D341Med (cell line): ENCODE measurements at places on chromosomes 7 and 10.
A peak's percentile ranks its signal among the peaks of the same experiment; 100 is the strongest.

DNA sequence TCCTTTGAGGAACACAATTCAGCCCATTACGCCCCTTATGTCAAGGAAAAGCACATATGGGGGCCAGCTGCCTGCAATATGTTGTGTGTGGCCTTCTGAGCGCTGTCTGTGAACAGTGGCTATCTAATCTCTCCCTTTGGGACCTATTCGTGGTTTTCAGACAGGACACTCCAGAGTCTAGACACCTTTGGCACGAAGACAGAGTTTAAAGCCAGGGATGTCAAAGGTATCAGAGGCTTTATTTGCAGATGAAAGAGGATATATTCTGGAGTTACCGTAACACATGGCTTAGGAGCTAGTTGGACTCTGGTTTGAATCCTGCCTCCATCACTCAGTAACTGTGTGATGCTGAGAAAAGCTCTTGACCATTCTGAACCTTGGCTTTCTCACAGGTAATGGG is 14.8 kb upstream of the EEPD1 start:
- DNase-seq: no peak

GRCh38 chr10:68562661-68563570 is 2.8 kb downstream of the TET1 start:
- no peak for DNase-seq

GRCh38 chr10:99781734-99782429 is 558 bp upstream of the ABCC2 start:
- no peak for DNase-seq

DNA sequence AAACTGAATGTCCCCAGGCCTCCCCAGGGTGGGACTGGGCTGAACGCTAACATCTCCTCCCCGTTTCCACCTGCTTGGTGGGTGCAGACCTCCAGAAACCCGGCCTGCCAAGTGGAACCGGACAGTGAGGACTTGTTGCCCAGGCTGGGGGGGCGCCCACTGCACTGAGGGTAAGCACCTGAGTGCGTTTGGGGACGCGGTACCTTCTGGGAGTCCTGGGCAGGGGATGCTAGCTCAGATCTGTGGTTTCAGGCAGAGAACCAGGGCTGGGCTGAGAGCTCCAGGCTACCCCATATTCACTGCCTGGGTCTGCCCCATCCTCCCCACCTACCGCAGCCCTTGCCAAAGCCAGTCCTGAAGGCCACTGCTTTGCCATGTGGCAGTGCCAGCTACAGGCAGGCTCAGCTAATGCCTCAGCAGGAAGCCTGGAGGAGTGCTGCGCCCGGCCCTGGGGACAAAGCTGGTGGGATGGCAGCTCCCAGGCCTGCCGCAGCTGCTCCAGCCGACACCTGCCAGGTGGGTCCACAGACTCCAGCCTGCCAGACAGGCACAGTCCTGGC is 3.5 kb upstream of the ZNF467 start:
- DNase-seq: no peak

GRCh38 chr10:30967650-30968410 is 63.8 kb downstream of the ZNF438 start:
- DNase-seq: no peak

DNA sequence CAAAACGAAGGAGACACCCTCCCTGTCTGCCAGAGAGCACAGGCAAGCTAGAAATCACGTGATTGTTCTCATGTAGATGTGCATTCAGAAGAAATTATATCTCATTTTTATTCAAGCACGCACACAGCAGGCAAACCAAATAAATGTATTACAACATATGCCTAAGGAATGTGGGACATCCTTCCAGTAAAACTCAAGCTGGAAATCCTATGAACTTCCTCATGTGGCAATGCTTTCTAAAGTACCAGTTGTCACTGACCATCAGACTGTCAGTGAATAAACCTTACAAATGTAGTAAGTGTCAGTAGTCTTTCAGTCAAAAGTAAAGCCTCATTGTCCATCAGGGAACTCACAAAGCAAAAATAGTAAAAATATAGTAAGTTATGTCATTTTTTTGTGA is 350.1 kb upstream of the POM121L12 start:
- DNase-seq: no peak

GRCh38 chr10:85168243-85168642 is 839.9 kb downstream of the CCSER2 start:
- DNase-seq: no peak

DNA sequence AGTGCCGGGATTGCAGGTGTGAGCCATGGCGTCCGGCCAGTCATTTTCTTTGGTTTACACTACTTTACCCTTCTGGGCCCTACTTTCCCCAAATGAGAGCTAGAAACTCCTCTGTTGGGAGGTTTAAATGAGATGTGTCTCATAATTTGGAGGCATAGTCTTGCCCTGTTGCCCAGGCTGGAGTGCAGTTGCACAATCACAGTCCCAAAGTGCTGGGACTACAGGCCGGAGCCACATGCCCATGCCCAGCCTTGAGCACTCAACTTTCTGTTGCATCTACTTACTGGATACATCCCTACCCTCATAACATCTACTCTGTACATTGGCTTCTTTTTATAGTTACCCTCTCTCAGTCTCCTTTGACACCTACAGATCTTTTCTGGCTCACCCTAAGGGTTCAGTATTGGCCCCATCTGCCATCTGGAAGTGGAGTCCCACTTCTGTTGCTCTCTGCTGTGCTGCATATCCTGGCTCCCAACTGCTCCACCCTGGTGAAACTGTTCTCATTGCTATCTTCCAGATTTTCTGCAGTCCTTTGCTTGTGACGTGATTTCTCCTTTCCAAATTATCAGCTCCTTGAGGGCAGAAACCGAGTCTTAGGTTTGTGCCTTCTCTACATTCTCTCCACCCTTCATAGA is 8.4 kb downstream of the EIF4H start:
- DNase-seq: no peak

DNA sequence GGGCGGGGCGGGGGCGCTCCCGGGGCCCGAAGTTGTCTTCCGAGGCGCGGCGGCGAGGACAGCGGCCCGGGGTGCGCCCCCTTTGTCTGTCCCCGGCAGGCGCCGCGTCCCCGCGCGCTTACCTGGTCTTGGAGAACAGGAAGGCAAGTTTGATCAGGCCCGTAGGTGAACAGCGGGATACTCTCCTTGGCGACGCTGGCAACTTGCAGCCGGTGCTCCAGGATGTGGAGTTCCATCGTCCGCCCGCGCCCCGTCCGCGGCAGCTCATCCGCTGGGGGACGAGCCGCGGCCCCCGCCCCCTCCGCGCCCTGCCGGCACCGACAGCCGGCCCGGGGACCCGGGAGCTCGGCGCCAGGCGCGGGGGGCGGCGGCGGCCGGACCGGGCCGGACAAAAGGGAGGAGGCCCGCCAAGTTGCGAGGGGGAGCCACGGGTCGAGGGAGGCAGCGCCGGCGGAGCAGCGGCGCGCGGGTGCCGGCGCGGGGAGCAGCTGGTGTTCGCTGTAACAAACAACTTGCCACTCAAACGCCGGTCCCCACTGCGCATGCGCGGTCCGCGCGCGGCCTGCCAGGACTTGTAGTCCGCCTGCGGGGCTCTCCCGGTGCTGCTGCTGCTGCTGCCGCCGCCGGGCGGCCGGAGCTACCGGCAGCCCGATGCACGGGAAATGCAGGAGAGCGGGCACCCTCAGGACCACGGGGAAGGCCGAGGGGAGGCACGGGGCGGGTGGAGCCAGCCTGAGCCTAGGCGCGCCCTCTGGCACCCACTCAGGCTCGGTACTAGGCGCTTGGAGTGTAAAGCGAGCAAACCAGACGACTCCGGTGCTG is 35.6 kb upstream of the SPDYE3 start:
- DNase-seq: peak; percentile 97

DNA sequence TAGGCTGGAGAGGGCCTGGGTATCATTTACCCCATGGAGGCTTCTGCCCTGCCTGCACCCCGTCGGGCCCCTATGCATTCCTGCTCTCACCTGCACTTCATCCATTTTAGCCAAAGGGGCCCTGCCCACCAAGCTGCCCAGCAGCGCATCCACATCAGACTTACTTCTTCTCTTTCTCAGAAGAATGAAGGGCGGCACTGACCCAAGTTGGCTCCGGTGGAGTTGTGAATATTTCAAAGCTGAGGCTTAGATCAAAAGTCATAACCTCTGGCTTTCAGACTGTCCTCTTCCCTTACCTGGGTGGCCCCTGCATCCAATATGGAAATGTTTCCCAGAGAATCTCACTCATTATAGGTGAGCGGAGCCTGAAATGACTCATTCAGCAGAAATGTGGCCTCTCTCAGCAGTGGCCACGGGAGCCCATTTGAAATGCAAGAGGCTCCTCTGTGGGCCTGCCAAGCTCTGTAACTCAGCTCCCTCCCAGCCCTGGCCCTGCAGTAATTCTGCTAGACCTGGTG is 117.6 kb upstream of the TCF7L2 start:
- no peak for DNase-seq

DNA sequence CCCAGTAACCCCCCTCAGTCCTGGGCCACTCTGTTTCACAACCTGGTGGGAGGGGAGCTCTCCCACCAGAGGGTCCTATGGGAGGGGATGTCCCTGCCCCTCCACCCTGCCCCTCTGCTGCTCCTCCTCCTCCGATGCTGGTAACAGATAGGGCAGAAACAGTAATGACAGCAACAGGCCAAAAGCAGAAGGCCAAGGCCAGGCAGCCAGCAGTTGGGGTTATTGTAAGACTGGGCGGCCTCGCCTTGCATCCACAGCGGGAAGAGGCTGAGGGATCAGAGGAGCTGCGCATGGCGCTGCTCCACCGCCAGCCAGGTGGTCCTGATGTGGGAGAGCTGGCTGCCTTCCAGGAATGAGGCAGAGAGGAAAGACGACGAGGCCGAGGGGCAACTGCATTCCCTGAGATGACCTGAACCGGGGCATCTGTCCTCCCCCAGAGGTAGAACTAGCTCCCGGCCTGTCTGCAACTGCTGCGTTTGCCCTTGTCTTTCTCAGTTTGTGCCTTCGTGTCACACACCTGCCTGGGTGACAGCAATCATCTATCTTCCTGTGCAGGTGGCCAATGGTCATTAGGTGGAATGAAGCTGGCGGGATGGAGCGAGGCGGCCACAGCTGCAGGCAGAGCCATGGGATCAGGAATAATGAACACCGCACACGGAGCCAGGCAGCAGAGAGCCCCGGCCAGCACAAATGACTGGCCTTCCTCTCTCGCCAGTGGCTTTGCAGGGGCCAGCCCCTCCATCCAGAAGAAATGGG is 54.0 kb upstream of the CACUL1 start:
- DNase-seq: no peak

- DNase-seq: no peak
Observed at GRCh38 chr7:577741-578370, 58.2 kb upstream of the PDGFA start.

GRCh38 chr10:66457629-66458028 is 468.2 kb upstream of the LRRTM3 start:
- DNase-seq: peak; percentile 14

- DNase-seq: no peak
Observed at GRCh38 chr10:101961591-101962498, 94.1 kb downstream of the ARMH3 start.

DNA sequence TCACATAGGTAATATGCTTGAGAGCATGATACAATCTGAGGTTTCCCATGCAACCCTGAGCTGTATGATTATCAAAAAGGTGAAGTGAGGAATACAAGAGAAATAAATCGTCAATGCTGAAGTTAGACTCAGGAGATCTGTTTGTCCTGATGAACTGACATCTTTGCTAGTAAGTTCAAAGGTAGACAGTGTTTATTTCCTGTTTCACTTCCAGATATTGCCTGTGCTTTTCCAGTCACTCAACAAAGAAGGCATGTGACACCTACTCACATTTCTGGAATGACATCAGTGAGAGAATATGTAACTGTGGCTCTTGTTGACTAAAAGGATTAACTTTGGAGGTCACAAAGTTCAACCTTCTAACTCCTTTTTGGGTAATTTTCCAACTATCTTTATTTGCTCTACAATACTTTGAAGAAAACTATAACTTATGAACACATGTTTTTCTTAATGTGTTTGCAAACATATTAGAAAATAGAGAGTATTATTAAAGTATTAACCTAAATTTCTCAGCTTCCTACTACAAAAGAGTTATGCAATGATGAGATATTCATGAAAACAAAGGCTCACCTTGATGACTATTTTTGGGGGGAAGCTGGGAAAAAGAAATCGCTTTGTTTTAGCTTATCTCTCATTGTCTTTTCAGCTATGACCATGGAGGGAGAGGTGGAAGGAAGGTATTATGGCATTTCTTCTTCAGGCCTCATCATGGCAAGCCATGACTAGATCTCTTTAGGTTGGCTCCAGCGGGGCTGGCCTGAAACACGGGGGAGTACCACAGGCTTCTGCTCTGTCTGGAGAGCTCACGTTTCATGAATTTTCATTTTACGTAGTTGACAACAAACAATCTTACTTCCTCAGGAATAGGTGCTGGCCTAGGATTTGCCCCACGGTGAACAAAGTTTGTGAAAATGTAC is 214.7 kb upstream of the SLC26A5 start:
- DNase-seq: no peak

DNA sequence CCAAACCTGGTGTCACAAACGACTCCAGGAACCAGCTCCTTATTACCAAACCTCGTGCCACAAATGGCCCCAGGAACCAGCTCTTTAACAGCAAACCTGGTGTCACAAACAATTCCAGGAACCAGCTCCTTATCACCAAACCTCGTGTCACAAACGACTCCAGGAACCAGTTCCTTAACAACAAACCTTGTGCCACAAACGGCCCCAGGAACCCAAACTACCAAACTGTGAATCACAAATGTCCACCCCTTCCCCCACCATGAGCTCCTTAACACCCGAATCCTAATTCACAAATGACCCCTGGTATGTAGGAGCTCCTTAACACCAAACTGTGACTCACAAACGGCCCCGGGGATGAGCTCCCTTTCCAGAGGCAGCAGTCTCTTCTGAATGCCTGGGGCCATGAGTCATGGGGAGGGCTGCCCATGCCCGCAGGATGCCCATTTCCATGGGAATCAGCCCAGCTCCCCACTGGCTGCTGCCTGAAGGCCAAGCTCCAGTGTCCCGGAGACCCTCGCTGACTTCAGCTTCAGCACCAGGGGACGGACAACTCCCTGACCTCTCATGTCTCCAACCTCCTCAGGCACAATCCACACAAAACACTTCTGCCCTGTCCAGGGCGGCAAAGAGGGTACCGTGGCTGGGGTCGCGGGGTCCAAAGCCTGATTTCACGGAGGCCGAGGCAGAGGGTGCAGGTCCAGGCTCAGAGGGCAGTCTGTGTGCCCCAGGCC is 213.1 kb downstream of the ELFN1 start:
- no peak for DNase-seq

DNA sequence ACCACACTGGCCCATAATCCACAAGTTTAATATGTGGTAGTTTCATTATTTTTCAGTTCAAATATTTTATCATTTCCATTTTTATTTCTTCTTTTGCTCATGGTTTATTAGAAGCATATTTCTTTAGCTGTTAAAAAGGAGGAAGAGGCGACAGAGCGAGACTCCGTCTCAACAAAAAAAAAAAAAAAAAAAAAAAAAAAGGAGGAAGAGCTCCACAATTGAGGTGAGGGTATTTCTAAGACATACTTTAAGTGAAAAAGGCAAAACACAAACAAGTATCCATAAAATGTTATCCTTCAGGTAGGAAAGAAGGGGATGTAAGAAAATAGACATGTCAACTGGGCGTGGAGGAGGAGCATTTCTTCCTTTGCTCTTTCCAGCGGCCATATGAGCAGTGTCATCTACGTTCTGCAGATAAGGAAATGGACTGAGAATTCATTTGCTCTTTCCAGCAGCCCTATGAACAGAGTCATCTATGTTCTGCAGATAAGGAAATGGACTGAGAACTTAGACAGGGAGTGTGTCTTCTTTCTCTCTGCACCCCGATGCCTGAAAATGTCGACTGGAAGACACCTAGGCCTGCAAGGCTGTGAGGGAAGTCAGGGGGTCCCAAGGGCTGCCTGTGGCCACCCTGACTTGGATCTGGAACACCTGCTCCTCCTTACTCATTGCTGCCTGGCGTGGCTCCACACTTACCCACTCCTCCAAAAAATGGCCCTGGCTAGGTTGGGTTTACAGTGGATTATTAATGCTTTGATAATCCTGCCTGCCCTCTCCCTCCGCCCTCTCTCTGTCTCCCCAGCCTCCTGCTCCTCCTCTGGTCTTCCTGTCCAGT is 18.9 kb upstream of the RAMP3 start:
- DNase-seq: no peak
